ENCODE measurements at places on chromosomes 4 and X.

DNA sequence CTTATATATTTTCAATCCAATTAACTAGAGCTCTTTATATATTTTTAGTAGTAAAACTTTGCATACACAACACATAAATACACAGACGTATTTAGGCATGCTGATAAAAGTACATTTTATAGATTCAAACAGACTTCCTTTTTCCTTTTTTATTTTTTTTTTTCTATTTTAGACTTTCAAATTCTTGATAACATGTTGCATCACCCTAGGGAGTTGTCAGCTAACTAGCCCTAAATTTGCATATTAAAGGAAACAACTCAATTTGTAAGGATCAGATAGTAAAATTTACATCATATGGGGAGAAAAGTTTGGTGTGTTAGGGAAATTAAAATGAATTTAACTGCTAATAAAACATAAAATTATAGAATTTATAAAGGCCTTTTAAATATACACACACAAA lies 47.4 kb upstream of the APOOL start:
- no peak for DNase-seq

GRCh38 chrX:46549914-46550313 lies 4.7 kb upstream of the ZNF674 start:
- DNase-seq, result no peak

DNA sequence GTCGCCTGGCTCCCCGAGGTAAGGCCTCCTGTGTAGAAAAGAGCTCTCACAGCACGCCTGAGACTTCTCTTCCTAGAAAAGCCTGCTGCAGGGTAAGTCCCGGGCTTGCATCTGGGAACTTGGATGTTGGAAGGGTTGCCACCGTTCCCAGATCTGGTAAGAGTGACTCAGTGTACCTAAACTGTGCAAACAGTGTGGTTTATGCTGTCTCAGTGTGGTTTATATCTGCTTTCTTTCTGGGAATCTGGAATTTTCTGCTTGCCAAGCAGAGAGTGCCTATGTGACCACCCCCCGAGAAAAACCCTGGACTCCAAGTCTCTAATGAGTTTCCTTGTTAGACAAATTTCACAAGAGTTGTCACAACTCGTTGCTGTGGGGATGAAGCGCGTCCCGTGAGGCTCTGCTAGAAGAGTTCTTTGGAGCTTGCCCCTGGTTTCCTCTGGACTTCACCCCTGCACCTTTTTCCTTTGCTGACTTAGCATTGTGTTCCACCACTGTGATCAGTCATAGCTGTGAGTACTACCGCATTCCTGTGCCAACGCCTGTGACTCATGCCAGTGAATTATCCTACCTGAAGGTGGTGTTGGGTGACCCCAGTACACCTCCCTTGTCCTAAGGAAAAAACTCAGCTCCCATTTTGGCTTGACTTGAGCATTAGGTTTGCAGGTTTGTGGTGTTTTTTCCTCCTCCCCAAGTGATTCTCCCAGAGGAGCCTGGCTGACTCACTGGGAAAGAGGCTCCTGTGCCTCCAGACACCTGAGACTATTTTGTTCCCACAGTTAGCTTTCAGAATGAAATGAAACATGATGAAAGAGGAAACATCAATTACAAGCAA lies 14.5 kb downstream of the SLC2A9 start:
- no peak for DNase-seq

DNA sequence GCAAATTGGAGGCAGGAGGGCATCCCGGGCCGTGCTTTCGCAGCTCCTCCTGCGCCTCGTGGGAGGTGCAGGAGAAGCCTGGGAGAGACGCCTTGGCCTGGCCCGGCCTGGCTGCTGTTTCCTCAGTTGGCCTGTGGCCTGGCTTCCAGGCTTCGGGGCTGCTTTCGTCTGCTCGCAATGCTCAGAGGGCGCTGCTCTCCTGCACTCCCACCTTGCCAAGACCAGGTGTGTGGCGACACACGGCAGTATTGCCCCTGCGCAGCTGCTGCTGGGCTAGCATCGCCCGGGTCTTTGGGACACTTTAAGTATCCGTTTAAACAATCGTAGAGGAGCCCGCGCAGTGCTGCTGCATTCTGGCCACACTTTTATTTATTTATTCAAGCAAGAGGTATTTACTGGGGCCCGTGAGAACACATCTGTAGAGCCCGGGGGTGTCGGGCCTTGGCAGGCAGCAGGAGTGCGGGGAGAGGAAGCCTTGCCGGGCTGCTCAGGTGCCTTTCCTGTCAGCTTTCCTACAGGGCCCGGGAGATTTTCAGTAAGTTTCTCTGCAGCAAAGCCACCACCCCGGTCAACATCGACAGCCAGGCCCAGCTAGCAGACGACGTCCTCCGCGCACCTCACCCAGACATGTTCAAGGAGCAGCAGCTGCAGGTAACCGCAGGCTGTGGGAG lies 26.2 kb upstream of the HGFAC start:
- DNase-seq, result no peak

- DNase-seq, result no peak
These were observed 806.3 kb upstream of the IGFBP7 start for GRCh38 chr4:57916479-57916878.

- no peak for DNase-seq
These were observed 53.4 kb upstream of the STX18 start for GRCh38 chr4:4595252-4595651.

GRCh38 chrX:124018023-124018422 lies 56.5 kb downstream of the STAG2 start:
- DNase-seq, result no peak

DNA sequence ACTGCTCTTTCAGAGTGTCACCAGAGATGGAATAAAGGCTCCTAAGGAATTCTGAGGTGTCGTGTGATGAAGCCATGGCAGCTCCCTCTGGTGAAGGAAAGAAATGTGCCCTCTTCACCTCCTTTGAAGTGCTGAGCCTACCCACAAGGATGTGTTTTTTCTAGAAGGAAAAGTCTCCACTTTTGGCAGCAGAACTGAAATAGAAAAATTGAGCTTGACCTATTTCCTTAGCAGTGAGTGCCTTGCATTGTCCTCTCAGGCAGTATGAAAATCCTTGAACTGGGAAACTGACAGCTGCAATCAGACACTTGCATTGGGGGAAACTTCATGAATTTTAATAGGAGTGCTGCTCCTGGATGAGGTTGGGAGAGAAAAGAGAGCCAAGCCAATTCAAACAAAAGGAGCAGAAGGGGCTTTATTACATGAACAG lies 95.2 kb downstream of the DCLK2 start:
- DNase-seq, result no peak

GRCh38 chr4:163382178-163382869 lies 38.6 kb downstream of the NPY5R start:
- DNase-seq, result no peak

DNA sequence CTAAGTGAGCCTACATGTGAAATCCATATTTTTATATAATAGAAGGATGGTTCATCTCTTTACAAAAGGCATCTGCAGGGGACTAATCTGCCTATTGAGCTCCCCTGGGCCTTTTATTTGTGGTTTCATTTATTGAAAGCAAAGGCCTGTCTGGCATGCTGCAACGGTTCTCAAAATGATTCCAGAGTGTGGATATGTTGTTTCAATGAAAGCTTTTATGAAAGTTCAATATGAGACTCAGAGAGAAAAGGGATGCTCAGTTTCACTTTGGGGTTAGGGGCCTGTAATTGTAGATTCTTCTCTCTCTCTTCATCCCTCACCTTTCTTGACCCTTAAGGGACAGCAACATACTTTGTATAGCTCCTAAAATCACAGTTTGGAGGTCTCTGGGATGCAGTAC lies 204.2 kb upstream of the CASK start:
- no peak for DNase-seq

DNA sequence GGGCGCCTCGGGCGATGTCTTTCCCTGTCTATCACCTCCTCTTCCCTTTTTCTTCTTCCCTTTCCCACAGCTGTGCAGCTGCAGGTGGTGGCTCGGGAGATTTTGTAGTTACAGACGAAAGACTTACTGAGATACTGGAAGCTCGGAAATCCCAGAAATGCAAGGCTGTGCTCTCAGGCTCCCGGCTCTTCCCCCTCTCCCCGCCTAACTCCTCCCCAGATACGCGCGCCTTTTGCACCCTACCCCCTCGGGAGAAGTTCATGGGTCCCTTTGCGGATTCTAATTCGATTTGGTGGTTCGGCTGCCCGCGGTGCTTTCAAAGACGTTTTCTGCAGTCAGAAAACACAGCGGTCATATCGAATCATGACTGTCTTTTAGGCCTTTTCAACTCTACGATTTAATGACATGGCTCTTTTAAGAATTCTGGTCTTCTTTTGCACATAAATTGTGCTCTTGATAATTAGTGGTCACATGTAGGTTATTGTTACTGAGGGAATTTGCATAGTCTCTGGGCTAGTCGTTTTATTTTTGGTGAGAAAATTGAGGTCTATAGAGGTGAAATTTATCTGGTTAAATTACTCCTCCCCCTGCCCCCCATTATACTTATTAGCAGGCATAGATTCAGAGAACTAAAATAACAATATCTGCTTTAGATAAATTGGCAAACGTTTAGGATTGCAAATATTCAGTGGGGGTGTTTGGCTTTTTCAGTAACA lies 1.6 kb downstream of the SEPTIN11 start:
- DNase-seq, result peak; percentile 12

- DNase-seq, result no peak
These were observed 68.3 kb upstream of the PGM2 start for GRCh38 chr4:37758226-37758625.

DNA sequence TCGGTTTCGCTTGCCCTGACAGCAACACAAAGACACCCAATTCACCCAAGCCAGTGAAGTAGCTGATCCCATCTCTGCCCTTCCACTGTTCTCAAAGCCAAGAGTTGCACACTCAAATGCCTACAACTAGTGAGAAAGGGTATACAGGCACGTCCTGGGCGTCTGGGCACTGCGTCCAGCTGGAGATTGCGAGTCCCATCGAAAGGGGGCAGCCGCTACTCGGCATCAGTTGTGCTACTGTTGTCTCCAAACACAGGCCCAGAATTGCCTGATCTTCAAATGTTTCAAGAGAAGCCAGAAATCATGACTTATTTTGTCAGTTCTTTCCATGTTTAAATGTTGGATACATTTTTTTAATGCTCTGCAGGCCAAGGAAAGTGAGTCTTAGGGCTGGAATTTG lies 487.8 kb downstream of the BCOR start:
- DNase-seq, result no peak

DNA sequence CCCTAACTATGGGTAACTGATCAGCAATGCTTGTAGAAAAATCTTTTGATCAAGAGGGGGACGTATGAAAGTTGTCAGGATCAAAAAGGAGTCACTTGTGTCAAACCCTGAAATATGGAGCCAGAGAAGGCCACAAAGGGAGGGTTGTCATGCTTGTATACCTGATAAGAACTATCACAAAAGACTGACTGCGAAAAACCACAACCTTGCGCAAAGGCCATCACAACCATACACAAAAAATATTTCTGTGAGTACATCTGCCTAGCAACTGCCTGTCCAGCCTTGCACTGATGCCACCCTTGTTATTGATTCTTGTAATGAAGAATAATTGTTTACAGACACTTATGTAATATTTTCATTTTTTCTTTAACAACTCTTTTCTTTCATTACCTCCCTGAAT lies 22.8 kb upstream of the EIF4E start:
- no peak for DNase-seq

- DNase-seq, result peak; percentile 60
These were observed 1655.5 kb upstream of the AGA start for GRCh38 chr4:179097741-179098140.

DNA sequence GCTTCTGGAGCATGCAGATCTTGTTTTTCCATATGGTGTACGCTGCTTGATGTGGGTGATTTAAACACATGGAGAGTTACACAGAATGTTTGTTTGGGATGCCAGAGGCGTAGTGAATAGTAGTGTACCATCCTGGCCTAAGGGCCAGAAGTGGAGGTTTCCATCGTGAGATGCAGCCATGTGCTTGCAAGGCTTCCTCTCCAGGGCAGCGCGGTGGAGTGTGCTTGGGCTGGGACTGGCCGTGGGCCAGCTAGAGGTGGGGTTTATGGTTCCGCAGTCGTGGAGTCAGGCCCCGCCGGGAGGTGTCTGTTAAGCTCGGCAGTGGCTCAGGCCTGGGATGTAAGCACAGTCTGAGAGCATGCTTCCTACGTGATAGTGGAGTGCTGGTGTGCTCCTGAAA lies 14.0 kb downstream of the STOX2 start:
- DNase-seq, result no peak

GRCh38 chr4:112510291-112511092 lies 5.5 kb downstream of the NEUROG2 start:
- no peak for DNase-seq

DNA sequence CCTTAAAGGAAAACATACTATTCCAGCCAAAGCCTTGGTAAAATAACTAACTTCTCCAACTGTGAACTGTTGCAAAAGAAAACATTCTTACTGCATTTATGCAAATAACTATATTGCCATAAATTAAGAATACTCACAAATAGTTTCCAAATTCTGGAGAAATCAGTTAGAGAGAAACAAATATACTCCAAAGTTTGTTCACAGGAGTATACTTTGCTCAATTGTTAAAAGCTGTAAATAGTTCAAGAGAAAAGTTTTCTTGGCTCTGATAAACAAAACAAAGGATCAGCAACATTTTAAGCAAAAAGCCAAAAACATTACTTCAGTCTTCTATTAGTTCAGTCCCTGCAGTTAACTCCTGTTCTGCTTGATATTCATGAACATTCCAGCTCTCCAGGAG lies 83.0 kb downstream of the EIF4E start:
- no peak for DNase-seq

DNA sequence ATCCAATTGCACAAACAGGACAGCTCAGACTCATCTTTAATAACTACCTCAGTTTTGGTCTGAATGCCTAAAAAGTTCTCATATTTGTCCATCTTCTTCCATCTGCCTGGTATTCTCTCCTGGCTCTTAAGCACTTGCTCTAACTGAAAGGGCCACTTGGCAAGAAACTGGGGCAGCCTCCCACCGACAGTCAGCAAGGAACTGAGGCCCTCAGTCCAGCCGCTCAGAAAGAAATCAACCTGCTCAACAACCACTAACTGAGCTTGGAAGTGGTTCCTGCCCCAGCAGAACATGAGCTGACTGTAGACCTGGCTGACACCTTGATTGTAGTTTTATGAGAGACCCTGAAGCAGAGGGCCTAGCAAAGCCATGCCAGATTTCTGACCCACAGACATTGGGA lies 84.4 kb downstream of the PPEF2 start:
- DNase-seq, result no peak

- no peak for DNase-seq
These were observed 42.3 kb upstream of the FAM156A start for GRCh38 chrX:53000447-53001135.

- DNase-seq, result no peak
These were observed 45.3 kb downstream of the TENM3 start for GRCh38 chr4:182288534-182288933.
